Amniotic epithelial cell (primary cell): ENCODE measurements at places on chromosomes 13 and 19.

DNA sequence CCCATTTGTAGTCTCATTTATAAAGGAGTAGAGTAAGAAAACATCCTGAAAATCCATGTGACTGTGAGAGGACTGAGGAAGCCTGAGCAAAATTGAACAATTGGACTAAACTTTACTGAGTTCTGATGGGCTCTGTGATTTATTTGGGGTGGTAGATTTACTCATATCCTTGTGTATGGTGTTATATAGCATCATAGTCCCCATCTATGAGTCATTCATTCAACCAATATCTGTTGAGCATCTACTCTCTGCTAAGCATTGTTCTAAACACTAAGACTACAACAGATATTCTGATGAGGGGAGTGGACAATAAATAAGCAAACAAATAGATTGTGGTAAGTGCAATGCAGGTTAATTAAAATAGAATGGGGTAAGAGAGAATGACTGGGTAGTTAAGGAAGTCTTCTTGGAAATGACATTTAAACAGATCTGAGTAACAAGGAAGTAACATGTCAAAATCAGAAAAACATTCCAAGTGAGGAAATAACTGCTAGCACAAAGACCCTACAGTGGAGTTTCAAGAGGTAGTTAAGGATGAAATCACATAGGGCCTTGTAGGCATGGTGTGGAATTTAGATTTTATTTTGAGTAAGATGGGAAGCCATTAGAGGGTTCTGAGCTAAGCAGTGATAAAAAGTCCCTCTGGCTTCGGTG lies 36.3 kb upstream of the MLNR start:
- no peak for DNase-seq

GRCh38 chr19:10503002-10503789 lies at the start of gene KEAP1:
TSS of gene KEAP1 (minus strand) at chr19:10503356. CDS start at chr19:10500033, 3,323 bp downstream.
- DNase-seq: peak; percentile 32

DNA sequence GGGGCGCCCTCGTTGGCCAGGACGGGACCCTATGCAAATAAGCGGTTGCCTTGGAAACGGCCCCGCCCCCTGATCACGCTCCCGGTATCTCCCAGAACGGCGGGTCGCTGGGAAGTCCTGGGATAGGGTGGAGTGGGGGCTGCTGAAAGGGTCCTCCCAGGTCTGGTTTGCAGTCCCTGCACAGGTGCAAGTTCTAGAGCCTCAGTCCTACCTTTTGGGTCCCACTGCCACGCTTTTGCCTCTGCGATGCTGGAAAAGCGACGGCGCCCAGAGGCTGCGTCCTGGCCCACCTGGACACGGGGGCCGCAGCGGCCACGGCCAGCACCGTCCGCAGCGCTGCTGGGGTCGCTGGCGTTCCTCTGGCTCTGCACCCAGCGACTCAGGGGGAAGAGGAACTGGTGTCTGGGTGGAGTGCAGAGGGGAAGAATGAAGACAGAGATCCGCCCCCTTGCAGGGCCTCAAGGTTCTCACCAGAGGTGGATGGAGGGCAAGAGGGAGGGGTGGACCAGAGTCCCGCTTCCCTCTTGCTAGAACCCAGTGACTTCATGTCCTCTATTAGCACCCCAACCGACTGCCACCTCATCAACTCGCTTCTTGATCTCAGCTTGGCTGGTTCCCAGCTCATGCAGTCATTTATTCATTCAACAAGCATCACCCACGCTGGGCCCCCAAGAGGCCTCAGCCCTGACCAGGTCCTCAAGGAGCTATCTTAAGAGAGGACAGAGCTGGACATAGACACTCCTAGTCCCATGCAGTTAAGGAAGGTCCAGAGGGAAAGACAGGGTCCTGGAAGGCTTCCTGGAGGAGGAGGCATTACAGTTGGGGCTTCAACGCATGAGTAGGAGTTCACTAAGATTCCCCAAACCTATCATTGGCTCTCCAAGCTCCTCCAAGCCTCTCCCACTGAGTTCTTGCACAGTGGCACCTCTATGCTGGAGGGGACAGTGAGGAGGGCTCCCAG lies at the start of gene LRRC25:
Gene LRRC25 (minus strand): TSS at position 381 of the 961 bp plus-strand sequence. CDS start 659 bp downstream, outside the sequence.
- no peak for DNase-seq

GRCh38 chr13:45809801-45810394 lies 41.7 kb downstream of the SIAH3 start:
- DNase-seq: no peak

GRCh38 chr13:110419946-110420345 lies 112.9 kb downstream of the COL4A2 start:
- DNase-seq: no peak

DNA sequence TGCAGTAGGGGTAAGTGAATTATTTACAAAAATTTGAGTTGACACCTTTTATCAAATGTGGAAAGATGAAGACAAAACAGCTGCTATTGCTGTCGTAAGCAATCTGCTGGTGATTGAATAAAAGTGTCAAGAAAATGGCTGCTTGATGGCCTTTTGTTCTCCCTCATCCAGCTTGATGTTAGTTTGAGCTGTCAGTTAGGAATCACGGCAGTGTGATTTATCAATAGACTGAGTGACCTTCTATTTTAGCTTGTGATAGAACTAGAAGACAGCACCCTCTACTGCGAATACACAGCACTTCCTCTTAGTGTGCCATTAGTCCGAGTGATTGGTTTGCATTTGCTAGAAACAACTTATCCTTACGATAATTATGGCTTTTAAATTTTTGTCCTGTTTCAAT lies 76.3 kb downstream of the MZT1 start:
- no peak for DNase-seq

- no peak for DNase-seq
These were observed 30.5 kb downstream of the PPP1R37 start for GRCh38 chr19:45123440-45123850.

DNA sequence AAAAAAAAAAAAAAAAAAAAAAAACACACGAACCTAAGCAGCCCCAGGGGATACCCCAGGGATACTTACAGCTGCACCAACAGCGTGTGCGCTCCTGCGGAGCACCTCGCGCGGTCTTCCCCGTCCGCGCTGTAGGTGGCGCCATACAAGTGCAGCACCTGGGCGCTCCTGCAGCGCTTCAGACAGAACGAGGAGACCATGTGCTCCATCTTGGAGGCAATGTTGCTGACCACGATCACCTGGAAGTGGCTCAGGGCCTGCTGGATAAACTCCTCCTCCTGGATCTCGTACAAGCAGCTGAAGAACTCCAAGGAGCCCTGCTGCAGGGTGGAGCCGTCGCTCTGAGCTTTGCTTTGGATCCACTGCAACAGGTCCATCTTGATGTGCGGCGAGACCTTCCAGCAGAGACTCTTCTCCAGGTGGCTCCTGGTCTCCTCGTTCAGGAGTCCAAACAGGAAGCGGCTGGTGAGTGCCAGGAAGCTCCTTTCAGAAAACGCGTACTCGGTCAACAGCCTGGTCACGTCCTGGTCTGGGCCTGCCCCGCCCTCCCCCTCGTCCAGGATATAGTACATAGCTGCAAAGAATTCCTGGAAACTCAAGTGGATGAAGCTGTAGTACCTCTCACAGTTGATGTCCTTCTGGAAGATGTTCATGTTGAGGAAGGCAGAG lies 14.5 kb downstream of the NLRP12 start:
- DNase-seq: no peak

DNA sequence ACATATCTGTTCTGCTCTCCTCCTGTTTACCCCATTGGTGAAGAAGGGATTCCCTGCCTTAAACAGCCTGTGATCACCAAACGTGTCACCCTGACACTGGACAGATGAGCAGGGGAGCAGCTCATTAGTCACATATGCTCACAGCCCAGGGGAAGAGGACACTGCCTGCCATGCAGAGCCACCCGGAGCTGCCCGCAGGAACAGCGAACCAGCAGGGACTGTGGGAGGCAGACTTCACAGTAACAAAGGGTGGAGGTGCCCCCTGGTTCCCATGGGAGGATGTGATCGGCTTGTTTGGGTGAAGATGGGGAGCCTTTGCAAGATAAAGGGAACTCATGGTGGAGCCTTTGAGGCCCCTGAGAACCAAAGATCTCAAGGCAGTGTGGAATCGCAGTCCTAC lies 88.6 kb upstream of the FARP1 start:
- DNase-seq: no peak

DNA sequence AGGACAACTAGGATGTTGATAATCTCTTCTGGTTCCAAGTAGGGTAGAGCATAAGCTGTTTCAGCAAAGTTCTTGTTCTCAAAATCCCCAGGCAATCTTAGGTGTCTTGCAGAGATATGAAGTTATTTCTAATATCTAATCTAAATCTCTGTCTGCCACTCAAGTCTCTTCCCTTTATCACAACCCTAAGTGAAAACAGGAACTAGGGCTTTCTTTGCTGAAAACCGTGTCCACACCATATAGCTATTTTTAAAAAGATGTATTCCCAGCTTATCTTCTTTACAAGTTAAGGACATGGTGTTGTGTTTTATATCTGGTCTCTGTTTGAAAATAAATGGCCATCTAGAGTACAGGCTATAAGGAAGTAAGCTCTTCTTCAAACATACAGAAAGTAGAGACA lies 11.3 kb upstream of the RNASEH2B start:
- no peak for DNase-seq

GRCh38 chr13:75533861-75534260 lies 3.8 kb downstream of the COMMD6 start:
- no peak for DNase-seq

DNA sequence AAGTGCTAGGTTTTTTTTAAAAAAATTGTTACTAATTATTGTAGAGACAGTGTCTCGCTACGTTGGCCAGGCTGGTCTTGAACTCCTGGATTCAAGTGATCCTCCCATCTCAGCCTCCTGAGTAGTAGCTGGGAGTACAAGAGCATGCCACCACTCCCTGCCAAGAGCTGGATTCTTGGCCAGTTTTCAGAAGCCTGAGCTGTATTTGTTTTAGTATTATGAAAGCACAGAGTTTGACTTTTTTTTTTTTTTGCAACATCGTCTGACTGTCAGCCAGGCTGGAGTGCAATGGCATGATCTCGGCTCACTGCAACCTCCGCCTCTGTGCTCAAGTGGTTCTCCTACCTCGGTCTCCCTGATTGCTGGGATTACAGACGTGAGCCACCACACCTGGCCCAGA lies 7.0 kb downstream of the ARMC6 start:
- peak; percentile 95 for DNase-seq

DNA sequence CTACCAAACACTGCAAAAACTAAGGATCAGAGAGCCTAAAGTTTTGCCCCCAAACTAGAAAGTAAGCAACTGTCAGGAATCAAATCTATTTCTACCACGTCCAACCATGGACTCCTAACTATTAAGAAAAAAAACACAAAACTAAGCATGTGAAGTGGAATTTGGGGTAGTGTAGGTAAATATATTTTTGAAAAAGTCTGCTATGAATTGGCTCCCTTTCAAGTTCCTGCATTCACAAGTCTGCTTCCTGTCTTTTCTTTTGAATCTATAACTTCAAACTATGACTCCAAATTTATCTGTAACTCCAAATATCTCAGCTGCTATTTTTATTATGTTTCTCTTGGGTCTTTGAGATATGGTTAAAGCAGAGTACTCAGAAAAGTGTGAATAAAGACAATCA lies 47.0 kb downstream of the PCDH9 start:
- DNase-seq: no peak

GRCh38 chr19:3608079-3608641 lies 1.5 kb upstream of the TBXA2R start:
- DNase-seq: no peak

GRCh38 chr13:98300956-98301641 lies 124.0 kb upstream of the RNF113B start:
- DNase-seq: peak; percentile 72

- DNase-seq: no peak
These were observed 200.2 kb downstream of the KATNAL1 start for GRCh38 chr13:30107121-30107520.

- DNase-seq: no peak
These were observed 133.0 kb downstream of the ATP11A start for GRCh38 chr13:112822851-112823250.

- DNase-seq: peak; percentile 68
These were observed 595 bp upstream of the RAB20 start for GRCh38 chr13:110562036-110562597.

DNA sequence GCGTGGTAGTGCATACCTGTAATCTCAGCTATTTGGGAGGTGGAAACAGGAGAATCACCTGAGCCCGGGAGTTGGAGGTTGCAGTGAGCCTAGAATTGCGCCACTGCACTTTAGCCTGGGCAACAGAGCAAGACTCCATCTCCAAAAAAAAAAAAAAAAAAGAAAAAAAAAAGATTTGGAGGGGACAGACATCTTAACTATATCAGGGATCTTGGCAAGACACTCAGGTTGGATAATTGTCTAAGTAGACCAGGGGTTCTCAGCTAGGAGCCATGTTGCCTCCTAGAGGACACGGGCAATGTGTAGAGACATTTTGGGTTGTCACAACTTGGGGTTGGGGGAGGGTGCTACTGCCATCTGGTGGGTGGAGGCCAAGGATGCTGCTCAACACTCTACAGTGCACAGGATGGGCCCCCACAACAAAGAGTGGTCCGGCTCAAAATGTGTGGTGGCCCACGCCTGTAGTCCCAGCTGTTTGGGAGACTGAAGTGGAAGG lies 1.9 kb upstream of the ZNF580 start:
- DNase-seq: peak; percentile 33

DNA sequence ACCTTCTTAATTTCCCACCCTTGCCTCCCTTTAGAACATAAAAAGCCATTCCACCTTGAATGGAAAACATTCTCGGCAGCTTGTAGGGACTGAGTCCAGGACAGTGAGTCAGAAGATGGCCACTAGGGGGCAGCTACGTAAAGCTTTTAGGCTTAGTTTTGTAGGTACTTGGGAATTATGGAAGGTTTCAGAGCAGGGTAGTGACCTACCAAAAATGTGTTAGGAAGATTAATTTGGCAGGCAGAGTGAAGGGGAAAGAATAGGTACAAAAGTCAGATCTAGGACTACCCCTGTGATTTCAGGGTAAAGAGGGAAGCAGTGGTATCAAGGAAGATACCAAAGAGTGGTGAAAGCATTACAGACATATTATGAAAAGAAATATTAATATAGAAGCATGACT lies 198.4 kb downstream of the NDFIP2 start:
- peak; percentile 70 for DNase-seq

DNA sequence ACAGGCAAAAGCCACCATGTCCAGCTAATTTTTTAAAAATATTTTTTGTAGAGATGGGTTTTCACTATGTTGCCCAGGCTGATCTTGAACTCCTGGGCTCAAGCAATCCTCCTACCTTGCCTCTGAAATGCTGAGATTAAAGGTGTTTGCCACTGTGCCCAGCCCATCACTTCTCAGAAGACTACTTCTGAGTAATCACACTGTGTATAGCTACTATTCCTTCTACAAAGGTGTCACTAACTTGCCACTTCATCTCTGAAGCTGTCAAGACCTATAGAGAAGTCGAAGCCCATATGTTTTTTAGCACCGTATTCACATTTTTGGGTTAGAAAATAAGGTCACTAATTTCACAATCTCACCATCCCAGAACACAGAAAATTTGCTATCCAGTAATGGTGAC lies 36.0 kb upstream of the FNDC3A start:
- no peak for DNase-seq

DNA sequence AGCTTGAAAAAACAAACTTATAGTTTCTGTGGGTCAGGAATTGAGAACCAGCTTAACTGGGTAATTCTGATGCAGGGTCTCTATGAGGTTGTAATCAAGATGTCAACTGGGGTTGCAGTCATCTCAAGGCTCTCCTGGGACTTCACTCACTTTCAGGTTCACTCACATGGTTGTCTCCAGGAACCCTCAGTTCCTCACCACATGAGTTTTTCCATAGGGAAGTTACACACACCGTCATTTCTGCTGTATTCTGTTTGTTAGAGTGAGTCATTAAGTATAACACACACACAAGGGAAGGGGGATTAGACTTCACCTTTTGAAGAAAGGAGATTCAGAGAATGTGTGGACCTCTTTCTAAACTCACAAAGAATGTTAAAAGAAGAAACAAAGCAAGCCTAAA lies 34.9 kb upstream of the MLNR start:
- DNase-seq: peak; percentile 21
